ENCODE measurements at places on chromosomes 2 and 18. TPM values are rescaled to one million over a fixed set of nuclear protein-coding genes. Genes with fewer than 3 reads are reported as not detected.

GRCh38 chr2:172861098-172861497, 125.5 kb downstream of the RAPGEF4 start:
- no peak overlapping the region for H3K4me3 ChIP-seq
- peaks cover 21% of the 10 kb centered on the region for H3K27me3 ChIP-seq
- H3K4me1 ChIP-seq = no peaks in the 10 kb centered on the region
- H3K36me3 ChIP-seq = no peaks in the 10 kb centered on the region
- H3K27ac ChIP-seq = no peak overlapping the region

The ZNF804A gene
- 0.43 TPM for total RNA-seq

The VAPA gene
- 205 TPM for total RNA-seq

The HOXD8 gene
- 27.0 TPM for total RNA-seq

DNA sequence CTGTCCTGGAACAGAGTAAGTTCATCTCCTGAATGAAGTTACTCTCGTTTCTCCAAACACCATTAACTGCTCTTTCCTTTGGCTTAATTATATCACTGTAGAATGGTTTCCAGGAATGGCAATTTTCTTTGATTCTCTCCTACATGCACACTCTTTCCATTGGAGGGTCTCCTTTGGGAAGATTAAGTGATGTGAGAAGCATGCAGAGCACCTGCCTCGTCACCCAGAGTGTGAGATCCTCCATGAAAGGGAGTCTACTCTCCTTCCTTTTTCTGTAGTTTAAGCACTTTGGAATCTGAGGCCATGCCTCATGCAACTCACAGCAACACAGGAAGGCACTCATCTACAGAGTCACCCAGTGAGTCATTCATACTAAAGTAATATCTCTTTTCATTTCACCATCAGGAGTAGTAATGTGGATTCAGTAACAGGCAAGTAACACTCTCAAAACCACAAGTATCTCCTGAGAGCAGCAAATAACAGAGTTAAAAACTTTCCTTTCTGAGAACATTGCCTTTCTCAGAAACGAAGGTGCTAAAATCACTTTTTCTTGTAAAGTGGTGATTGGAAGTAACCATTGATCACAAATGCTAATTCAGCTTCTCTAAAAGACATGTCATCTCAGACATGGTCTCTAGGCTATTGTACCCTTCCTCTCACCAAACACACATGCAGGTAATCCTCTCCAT, 52.8 kb upstream of the IL1RL1 start:
- peak overlapping the region; percentile 77 for H3K27ac ChIP-seq
- H3K36me3 ChIP-seq = no peaks in the 10 kb centered on the region
- no peak for DNase-seq
- no peaks in the 10 kb centered on the region for H3K27me3 ChIP-seq

DNA sequence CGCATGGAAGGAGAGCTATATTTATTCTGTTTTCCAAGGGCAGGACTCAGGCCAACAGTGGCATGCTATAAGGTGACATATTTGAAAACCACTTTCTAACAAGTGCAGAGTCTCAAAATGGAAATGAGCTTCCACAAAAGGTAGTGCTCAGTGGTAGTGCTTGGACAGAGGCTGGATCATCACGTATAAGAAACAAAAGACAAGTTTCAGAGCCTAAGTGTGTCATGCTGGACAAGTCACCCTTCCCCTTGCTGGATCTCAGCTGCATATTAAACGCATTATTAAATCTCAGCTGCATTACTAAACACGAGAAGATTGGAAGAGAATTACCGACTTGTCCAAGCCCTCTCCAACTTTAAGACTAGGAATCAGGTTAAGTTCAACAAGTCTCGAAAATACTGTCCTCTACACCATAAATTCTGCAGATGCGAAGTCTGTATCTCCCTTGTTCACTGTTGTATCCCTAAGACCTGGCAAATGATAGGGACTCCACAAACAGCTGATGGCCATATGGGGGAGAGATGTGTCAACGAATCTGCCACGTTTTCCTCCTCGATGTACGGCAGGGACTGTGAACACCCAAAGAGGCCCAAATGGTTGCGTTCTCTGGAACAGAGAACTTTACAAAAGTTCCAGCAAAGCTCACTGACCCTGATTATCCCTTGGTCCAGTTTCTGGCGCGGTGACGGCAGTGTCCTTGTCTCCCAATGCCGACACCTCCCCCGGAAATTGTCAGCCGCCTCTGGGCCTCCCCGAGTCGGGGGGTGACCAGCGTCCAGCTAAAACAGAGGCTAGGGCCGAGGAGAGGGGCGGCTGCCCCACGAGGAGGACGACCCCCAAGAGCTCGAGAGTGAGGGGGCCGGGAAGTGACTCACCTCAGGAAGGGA, 611 bp downstream of the NOL10 start:
- H3K27me3 ChIP-seq = no peaks in the 10 kb centered on the region
- peak overlapping the region; percentile 90 for H3K4me3 ChIP-seq
- H3K27ac ChIP-seq = peak overlapping the region; percentile 93
- H3K36me3 ChIP-seq = no peaks in the 10 kb centered on the region

The GLI2 gene
- 10.6 TPM for total RNA-seq

Measured in spleen (tissue), 13 donors.